ENCODE measurements at places on chromosomes 5 and 9.

GRCh38 chr5:98827161-98827560, 53.7 kb downstream of the RGMB start:
- DNase-seq, result no peak

- DNase-seq, result no peak
Observed at GRCh38 chr5:36054647-36055046, 12.0 kb downstream of the UGT3A2 start.

- no peak for DNase-seq
Observed at GRCh38 chr5:136814619-136815378, 449.5 kb upstream of the TRPC7 start.

DNA sequence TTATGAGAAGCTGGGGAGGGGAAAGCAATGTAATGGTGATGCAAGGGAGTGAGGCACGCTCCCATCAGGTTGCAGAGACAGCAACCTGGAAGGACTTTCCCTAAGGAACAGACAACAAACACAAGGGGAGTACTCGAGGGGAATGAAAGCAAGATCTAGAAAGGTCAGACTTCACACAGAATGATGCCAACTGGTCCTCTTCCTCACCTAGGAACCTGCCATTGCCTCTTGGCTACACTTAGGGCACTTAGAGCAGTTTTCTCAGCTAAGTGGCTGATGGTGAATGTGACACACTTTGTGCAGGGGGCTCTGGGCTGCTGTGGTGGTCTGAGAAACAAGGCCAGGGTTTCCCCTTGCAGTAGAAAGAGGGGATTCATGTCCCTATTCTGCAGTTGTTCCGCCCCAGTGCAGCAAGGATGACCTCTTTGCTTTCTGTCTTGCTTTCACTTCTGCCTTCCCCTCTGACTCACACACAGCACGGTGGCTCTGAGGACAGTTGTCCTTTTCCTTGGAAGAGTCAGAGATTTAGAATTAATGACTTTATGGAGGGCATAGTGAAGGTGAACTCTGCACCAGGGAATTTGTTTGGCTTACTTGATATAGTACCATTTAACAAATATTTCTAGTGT, 394.0 kb upstream of the KLF4 start:
- no peak for DNase-seq

GRCh38 chr5:37184748-37185364, 64.3 kb downstream of the CPLANE1 start:
- DNase-seq, result no peak

DNA sequence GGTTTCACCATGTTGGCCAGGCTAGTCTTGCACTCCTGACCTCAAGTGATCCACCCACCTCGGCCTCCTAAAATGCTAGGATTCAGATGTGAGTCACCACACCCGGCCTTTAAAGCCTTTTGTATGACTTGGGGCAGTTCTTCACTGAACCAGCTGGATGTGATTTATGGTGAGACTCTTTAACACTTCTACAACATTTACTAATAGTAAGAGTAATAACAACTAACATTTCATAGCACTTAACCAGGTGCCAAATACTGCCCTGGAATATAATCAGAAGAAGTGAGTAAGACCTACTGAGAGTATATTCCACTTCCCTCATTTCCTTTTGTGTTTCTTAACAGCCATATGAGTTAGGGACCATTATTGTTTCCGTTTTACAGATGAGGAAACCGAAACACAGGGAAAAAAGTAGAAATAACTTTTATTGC, 10.0 kb downstream of the ZSWIM6 start:
- DNase-seq, result no peak

- no peak for DNase-seq
Observed at GRCh38 chr9:136820971-136821825, 13.4 kb downstream of the RABL6 start.

DNA sequence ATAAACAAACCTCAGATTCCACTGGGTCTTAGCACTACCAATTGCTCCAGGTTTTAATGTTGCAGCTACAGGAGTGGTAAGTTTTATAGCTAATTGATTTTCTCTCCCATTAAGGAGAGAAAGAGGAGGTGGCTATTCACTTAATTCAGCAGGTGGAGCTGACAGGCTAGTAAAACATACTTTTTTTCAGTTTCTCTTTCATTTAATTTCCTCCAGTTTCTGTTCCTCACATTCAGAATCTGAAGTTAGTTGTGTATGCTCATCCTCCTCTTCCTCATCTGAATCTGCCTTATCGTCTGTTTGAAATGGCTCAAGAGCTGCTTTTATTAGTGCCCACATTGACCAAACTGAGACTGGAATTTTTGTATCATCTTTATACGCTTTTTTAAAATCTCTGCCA, 98.0 kb downstream of the PLPPR1 start:
- no peak for DNase-seq

GRCh38 chr5:138366632-138367382, 14.3 kb downstream of the KDM3B start:
- no peak for DNase-seq

DNA sequence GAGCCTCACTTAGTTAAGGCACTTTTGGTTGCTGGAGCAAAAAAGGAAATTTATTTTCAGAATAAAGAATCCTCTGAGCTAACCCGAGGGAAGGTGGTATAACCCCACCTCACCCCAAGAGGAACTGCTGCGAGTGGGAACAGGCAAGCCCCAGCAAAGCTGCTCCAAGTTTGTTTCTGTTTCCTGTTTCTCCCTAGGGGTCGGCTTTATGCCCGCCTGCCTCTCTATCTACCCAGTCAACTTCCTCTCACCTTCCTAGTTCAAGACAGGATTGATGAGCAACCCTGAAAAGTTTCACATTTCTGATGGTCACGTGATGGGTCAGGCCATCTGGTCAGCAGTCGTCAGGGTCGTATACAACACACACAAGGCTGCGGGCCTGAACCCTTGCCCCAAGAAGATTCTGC, 31.1 kb downstream of the TRIO start:
- no peak for DNase-seq

- no peak for DNase-seq
Observed at GRCh38 chr5:97182571-97183099, 412 bp downstream of the RIOK2 start.

DNA sequence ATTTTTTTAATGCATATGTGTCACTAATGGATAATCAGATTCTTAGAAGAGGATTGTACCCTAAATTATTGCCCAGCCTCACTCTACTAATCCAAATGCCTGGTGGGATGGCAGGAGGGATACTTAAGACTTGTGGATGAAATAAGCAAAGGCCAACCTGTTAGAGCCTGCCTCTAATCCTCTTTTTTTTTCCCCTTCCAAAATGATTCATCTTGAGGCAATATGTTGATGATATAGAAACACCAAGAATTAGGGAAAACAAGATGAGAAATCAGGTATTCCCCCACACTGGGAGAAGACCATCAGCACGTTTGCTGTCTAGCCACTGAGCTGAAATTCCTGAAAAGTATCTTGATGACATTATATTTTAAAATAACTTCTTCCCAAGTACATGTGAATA, 52.0 kb downstream of the RFK start:
- DNase-seq, result no peak

DNA sequence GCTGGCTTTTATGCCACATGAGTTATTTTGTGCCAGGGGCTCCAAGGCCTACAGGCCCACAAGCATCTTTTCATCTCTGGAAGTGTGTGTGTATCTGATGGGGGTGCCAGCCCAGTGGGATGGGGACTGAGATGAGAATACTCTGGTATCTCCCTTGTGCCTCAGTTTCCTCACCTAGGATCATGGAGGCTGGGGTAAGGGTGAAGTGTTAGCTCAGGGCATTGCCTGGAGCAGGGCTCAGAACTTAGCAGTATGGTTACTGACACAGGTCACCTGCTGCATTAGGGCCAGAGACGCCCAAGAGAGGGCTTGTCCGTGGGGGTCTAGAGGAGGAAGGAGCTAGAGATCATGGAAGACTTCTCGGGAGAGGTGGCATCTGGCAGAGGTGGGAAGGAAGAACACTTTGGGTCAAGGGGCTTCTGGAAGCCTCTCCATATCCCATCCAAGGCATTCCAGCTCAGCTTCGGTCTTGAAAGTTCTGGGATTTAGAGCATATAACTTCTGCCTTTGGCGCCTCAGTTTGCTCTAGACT, 742 bp upstream of the WNK2 start:
- no peak for DNase-seq

DNA sequence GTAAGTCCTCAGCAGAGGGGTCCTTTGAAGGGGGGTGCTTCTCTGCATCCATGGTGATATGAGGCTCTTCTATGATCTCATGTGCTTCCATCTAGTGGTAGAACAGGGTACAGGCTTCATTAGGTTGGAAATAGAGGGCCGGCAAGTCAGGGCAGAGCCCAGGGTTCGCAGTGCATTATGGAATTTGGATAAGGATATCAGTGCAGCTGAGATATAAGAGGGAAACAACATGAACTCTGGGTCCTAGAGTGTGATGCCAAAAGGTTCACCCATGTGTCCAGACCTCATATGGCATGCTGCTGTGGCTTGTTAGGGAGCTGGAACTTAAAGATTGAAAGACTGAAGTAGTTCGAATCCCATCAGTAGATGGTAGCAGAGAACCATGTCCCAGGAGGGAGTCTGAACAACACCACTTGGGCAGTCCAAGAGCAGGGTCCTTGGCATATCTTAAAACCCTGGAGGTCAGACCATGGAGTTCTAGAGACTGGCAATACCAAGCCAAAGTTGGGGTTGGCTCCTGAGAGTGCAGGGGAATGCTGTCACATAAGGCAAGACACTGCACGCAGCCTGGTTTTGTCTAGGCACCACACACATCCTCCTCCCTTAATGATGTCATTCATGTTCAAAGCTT, 2.3 kb downstream of the FAM221B start:
- DNase-seq, result peak; percentile 23

DNA sequence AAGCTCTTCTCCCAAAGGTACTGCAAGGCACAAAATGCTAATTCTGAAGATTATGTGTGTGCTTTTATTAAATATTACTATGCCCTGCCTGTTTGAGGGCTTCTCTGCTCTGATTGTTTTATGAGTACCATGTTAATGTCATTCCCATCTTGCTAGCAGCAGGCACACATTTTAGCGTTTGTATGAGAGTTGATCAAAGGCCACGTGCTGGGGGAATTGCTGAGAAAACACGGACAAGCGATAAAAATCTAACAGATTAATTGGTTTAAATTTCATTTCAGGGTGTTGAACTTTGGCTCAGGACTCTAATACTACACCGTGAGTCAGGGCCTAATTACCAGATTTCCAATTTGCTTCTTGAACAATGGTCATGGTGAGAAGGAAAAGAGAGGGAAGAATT, 298.4 kb downstream of the EBF1 start:
- DNase-seq, result no peak

DNA sequence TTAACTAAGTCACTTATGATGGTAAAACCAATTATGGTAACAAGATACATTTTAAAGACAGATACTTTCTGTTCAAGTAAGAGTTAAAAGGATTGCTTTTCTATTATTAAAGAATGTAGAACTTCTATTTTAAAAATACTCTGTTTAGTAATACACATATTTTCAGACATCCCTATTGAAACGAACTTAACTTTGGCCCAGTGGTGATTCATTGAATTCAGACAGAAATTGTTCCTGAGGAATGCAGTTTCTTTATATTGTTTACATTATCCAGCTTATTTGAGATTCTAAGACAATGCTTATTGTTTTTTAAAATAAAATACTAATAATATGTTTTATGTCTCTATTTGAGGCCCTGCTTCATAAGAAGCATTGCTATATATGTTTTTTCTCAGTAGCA, 816.4 kb downstream of the SEMA5A start:
- no peak for DNase-seq

- no peak for DNase-seq
Observed at GRCh38 chr5:65825408-65826328, 100.7 kb upstream of the ERBIN start.
